Hematopoietic multipotent progenitor cell (in vitro differentiated cells): ENCODE measurements at places on chromosomes 11 and 22.

GRCh38 chr22:20751185-20751851, 22.6 kb upstream of the SERPIND1 start:
- no peak for DNase-seq

GRCh38 chr11:57800444-57801182, 39.0 kb downstream of the CTNND1 start:
- peak; percentile 44 for DNase-seq

DNA sequence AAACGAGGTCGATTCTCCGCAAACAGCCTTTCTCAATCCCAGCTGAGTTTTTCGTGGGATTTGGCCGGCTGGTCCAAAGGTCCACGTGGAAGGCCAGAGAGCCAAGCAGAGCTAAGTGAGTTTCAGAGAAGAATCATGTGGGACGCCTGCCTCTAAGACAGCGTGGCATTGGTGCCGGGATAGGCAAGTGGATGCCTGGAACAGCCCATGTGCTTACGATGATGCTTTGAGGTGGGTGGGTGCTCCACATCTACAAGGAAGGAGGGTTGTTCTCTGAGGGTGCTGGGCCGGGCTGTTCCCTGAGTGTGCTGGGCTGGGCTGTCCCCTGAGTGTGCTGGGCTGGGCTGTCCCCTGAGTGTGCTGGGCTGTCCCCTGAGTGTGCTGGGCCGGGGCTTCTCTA, 41.4 kb downstream of the MUC2 start:
- DNase-seq, result no peak

DNA sequence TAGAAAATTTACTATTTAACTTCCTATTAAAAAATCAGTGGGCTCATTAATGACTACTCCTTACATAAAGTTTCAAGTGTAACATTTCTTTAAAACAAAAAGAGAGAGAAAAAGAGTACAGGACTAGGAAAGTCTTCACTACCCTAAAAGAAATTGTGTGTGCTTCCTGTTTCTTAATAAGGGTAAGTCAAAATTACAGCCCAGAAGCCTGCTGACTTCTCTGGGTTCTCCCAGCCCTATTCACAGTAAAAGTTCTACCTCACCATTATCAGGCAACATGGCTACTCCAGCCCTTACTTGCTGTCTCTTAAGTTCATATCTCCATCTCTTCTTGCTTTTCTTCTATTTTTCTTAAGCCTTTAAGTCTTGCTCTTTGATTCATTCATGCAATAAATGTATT, 20.3 kb upstream of the ZC3H12C start:
- no peak for DNase-seq

DNA sequence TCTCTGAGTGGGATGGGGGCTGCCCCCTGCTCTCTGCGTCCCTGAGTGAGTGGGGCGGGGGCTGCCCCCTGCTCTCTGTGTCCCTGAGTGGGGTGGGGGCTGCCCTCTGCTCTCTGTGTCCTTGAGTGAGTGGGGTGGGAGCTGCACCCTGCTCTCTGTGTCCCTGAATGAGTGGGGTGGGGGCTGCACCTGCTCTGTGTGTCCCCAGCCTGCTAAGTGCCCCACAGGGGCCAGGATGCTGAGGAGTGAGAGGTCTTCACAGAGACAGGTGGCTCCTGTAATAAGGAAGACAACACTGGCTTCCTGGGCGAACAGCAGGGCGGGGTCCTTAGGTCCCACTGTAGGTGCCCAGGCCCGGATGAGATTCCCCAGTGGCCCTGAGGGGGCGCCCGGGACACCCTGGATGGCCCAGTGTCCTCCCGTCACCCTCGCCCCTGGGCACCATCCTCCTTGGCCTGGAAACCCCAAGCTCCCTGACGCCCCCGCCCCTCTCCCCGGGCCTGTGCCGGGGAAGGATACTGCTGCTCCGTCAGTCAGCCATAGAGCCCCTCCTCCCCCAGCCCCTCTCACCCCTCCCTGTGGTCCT, 3.8 kb upstream of the CCDC188 start:
- DNase-seq, result no peak
